ENCODE measurements at places on chromosomes 1 and 21.

GRCh38 chr21:44943005-44943685, 3.3 kb downstream of the SLX9 start:
- no peak for DNase-seq

GRCh38 chr1:151831605-151832004, at the start of gene RORC:
RORC (minus strand) TSS chr1:151831802; CDS start chr1:151831764, 38 bp downstream.
- DNase-seq, result no peak

- no peak for DNase-seq
These were observed 3.2 kb upstream of the APOBEC4 start for GRCh38 chr1:183656355-183656754.

DNA sequence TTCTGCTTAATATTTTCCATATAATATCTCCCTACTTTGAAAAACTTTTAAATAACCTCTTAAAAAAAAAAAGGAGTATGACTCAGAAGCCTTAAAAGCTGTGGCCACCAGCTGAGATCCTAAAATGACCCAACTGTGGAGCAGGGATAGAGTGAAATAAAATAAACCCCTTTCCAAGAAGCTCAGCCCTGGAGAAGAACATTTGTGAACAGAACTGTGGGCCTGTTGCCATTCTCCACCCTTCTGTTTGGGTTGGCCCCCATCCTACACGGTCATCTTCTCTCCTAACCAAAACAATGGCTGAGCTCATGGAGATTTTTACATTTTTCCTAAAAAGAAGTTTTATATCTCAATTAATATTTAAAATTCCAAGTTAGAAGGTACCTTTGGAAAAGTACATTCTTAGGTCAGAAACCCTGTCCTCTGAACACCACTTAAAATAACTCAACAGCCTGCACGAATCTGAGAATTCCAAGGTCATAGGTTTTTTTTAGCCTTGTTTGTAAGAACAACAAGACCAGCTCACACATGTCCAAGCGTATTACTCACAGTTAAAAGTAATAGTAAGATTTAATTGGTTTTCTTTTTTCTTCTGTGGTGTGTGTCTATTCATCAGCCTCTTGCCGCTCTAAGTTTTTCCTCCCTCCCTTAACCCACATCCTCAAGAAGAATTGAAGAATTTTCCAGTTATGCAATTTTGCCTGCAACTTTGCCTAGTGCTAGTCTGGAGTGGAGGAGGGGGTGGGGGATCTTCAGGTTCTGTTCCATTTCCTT, 107.7 kb upstream of the ERRFI1 start:
- no peak for DNase-seq

DNA sequence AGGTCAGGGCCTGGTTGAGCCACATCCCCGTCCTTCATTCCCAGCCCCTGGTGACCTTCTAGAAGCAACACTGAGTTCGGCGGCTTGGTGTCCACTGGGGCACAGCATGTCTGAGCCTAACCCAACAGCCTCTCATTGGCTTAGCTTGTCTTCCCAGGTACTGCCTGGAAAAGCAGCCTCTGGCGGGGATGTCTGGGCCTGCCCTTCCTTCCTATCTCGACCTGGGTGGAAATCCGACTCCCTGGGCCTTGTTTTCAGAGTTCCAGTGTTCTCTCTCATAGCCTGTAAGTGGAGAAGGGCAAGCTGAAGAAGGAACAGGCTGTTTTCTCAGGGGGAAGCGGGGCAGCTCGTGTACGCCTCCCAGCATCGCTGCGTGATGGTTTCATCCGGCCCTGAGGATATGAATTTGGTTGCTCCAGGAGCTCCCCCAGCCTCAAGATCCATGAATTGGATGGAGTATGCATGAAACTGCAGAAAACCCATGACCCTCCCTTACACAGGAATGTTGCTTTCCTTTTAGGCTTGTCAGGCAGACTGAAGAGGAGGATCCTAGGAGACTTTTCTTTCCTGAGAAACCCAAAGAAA, 116.5 kb upstream of the IRF2BP2 start:
- DNase-seq, result no peak

DNA sequence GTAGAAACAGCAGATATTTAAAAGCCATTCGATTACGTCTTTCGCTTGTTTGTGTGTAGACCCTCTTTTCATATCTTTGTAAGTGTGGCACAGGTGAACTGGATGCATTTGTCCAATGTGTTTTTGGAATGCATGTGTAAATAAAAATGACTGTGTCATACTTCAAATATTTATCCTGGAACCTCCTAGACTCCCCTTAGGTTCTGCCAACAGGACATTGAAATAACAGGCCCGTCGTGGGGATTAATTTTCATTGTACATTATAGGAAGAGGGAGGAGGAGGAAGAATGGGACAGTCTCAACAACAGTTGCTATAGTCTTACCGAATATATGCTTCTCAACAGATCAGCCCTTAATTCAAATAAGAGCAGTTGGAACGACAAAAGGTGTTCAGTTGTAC, 95.8 kb downstream of the PRKAB2 start:
- DNase-seq, result no peak
